Activated naive CD4-positive, alpha-beta T cell (primary cell): ENCODE measurements at places on chromosomes 5 and 9.
A peak's percentile ranks its signal among the peaks of the same experiment; 100 is the strongest.

- no peak for DNase-seq
These were observed 803.1 kb upstream of the WWC1 start for GRCh38 chr5:167488371-167488770.

DNA sequence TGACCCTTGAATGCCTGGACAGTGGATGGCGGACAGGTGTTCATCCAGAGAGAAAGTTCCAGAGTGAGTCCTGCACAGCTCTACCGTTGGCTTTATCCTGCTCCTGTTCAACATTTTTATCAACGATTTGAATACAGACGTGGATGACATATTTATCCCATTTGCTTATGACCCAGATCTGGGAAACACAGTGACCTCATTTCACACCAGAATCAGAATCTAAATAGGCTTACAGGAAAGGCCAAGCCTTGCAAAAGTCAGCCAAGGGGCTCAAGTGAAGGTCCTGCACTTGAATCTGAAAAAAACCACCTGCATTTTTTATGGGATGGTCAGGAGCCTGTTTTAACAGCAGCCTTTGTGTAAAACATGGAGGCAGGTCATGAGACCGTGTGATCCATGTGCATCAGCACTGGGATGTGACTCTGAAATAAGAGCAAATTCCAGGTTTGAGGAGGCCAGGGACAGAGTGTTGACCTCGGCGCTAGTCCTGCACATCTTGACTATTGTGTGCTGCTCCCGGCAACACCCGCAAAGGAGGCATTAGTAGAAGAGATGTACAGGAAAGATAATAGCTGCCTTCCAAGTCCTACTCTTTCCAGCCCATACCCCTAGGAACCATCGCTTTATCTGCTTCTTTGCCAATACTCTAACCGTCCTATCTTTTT, 18.5 kb downstream of the PDZD2 start:
- no peak for DNase-seq

GRCh38 chr9:29830821-29831220, 2257.5 kb upstream of the C9orf72 start:
- no peak for DNase-seq

DNA sequence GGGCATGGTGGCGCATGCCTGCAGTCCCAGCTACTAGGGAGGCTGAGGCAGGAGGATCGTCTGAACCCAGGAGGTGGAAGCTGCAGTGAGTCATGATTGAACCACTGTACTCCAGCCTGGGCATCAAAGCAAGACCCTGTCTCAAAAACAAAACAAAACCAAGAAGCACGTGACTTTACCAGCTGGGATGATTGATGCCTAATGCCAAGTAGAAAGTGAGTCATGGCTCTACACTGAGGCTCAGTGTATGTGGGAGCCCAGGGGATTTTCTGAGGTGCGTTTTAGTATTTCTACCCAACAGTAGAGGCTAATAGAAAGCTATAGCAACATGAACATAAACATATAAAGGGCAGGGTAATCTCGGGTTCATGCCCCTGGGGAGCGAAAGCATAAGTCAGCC, 13.9 kb upstream of the BRD3OS start:
- no peak for DNase-seq

- DNase-seq: no peak
These were observed 88.4 kb upstream of the RGS7BP start for GRCh38 chr5:64417390-64417789.

DNA sequence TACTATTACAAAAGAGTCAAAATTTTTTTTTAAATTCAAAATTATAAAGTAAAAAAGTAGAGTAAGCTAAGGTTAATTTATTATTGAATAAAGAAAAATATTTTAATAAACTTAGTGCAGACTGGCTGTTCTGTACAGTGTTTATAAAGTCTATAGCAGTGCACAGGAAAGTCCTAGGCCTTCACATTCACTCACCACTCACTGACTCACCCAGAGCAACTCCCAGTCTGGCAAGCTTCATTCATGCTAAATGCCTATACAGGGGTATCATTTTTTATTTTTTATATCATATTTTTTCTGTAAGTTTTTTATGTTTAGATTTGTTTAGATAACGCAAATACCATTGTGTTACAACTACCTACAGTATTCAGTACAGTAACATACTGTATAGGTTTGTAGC, 700.7 kb upstream of the GRAMD2B start:
- no peak for DNase-seq

GRCh38 chr9:133737071-133737773, 930 bp downstream of the SARDH start:
- no peak for DNase-seq

GRCh38 chr5:172245046-172245445, 38.5 kb downstream of the UBTD2 start:
- DNase-seq: no peak

DNA sequence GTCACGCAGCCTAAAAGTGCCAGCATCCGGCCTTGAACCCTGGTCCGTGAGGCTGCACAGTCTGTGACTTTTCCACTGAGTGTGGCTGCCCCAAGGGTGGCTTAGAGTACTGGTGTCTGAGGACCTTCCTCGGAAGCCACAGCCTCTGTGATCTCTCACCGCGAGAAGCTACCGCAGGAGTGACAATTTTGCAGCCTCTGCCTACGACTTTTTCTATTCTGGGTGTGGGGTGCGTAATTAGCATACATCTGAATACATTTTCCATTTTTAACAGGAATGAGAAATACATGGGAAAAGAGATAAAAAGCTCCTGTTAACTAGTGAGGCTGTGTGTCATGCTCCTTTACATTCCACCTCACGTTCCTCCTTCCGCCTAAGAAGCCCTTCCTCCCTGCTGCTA, 48.3 kb upstream of the HRH2 start:
- no peak for DNase-seq

DNA sequence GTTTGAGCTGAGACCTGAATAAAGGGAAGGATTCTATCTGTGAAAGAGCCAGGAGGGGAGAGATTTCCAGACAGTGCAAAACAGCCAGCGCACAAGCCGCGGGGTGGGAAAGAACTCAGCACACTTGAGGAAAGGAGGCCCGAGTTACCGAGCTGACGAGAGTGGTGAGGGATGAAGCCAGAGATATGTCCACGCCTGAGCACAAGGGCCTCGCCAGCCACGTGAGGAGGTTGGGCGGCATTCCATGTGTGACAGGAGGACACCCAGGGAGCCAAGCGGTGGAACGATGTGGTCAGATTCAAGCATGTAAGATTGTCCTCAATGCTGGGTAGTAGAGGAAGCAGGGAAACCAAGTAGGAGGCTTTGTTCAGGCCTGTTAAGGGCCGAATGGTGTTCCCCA, 17.0 kb upstream of the SFXN1 start:
- no peak for DNase-seq

- DNase-seq: no peak
These were observed 46.5 kb upstream of the GDNF start for GRCh38 chr5:37886242-37886905.

GRCh38 chr9:91483189-91483691, 59.6 kb upstream of the NFIL3 start:
- no peak for DNase-seq

GRCh38 chr5:124481419-124481818, 265.0 kb downstream of the ZNF608 start:
- DNase-seq: no peak

DNA sequence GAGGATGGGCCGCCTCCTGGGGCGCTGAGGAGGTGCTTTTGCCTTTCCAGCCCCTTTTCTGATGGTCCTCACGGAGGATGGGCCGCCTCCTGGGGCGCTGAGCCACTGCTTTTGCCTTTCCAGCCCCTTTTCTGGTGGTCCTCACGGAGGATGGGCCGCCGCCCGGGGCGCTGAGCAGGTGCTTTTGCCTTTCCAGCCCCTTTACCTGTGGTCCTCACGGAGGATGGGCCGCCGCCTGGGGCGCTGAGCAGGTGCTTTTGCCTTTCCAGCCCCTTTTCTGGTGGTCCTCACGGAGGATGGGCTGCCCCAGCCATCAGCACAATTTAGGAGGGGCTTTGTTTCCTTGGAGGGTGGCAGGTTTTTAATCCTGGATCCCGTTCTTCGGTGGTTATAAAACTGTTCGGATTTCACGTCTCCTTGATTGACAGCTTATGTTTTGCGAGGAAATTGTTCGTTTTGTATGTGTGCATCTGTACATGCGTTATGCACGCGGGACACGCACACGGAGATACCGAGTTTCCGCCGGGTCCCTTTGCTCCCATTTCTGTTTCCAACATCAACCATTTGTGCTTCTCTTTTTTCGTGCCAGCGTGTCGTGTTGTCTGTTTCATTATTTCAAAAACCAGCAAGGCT, 34.7 kb upstream of the SLC9A3 start:
- DNase-seq: no peak

- DNase-seq: no peak
These were observed 38.7 kb downstream of the F2R start for GRCh38 chr5:76754668-76755078.

GRCh38 chr5:35182910-35183535, 47.3 kb downstream of the PRLR start:
- DNase-seq: no peak

DNA sequence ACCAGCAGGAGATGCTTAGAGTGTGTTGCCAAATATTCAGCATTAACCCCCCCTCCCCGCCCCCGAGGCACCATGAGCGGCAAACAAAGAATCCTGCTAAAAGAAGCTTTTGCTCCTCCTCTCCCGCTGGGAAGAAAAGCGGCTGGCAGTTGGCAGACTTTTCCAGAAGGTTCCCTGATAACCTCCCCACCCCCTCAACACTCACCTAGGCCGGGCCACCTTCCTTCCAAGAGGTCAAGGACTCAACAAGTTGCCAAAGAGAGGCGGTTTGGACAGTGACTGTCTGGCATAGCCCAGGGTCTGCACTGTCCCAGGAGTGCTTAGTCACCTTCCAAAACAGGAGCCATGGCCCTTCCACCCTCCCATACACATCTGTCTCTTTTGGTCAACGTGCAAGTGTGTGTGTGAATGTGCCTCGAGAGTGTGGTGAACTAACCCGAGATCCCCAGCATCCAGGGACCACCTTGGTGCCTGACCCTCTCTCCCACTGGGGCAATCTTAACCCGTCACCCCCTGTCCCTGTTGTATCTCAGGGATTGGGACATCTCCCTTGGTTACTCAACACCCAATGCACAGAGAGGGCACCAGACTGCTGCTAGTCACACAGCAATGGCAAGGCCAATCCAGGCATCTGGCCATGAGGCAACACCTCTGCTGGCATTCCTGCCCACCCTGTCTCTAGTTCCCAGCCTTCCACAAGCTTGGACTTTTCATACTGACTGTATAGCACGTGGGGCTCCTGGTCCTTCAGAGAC, 18.9 kb downstream of the CAMK2A start:
- DNase-seq: no peak

DNA sequence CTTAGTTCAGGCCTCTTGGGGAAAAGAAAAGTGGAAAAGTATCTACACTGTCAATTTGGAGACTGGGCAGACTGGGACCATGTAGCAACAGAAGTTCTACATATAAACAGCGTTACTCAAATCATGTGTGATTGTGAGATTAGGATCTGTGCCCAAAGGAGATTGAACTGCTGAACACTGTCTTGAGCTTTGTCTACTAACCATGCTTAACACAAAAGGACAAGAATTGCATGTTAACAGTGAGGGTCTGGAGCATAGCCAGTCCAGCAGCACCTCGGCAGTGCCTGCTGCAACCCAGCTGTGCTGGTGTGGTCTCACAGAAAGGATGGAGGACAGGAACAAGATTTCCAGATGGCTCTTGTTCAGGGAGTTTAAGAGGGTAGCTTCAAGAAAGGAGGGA, 5.7 kb downstream of the PAM start:
- no peak for DNase-seq

GRCh38 chr5:72612810-72613209, 105.6 kb upstream of the ZNF366 start:
- no peak for DNase-seq

- no peak for DNase-seq
These were observed 326.7 kb upstream of the ZNF608 start for GRCh38 chr5:125073090-125073489.

DNA sequence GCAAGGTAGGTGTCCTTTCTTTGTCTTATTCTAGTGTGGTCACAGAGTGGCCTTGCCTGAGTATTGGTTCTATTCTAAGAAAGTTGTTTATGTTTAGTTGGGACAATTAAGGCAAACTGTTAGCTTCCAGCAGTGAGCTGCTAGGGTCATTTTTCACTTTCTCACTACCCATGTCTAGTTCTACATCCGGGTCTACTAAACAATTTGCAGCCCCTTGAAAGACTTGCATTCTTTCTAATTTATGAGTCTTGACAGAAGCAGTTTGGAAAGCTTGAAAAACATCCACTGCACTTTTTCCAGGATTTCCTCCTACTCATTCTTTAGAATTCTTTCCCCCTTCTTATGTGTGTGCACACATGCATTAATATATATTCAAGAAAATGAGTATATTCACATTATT, 892.2 kb upstream of the ACO1 start:
- no peak for DNase-seq

GRCh38 chr5:158209219-158209908, 350.4 kb upstream of the CLINT1 start:
- DNase-seq: no peak

- no peak for DNase-seq
These were observed 115.0 kb downstream of the CDK5RAP2 start for GRCh38 chr9:120464887-120465421.

DNA sequence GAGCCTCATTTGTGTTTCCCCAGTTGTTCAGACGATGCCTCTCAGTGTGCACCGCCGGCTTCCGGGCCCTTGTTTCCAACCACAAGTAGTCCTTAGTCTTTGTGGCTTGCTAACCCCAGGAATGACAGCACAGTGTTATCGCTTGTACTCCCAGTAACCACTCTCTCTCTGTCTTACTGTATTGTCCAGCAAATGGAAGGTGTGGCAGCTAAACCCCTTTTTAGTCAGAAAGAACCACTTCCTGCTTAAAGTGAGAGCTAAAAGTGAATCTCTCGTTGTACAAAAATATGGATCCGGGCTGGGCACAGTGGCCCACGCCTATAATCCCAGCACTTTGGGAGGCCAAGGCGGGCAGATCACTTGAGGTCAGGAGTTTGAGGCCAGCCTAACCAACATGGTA, 61.3 kb downstream of the ENC1 start:
- DNase-seq: peak; percentile 8

DNA sequence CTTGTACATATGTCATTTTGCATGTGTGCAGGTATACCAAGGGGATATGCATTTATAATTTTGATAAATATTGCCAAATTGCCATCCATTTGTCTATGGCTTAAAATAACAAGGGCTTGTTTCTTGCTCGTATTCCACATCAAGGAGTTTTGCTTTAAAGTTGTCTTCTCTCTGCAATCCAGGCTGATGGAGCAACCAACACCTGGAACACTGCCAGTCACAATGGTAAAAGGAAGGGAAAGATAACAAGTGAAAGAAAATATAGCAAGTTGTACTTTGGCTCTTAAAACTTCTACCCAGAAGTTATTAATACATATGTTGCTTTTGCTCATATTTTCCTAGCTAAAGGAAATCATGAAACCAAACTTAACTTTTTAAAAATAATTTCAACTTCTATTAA, 156.9 kb downstream of the UNC13B start:
- no peak for DNase-seq

DNA sequence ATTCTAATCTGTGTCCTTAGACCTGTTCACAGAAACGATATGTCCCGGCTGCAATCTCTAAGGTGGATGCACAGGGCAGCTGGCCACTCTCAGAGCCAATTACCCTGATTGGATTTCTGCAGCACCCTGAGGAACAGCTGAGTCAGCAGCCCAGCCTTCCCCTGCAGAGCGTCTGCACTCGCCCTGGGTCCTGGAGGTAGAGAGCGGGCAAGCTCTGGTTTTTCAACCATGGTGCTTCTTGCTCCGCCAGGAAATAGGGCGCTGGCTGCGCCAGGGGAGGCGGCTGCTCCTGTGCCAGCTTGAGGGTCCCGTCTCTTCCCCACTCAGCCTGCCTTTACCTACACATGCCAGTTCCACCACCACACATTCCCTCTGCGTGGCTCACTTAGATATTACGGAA, 19.2 kb downstream of the NDUFS6 start:
- DNase-seq: no peak

GRCh38 chr5:34691326-34691725, 35.2 kb downstream of the RAI14 start:
- DNase-seq: no peak

- peak; percentile 17 for DNase-seq
These were observed 568 bp downstream of the MACIR start for GRCh38 chr5:103258957-103259704.
